Fibroblast of the aortic adventitia (primary cell): ENCODE measurements at places on chromosomes 5 and 9. TPM values are rescaled to one million over a fixed set of nuclear protein-coding genes. Genes with fewer than 3 reads are reported as not detected.

DNA sequence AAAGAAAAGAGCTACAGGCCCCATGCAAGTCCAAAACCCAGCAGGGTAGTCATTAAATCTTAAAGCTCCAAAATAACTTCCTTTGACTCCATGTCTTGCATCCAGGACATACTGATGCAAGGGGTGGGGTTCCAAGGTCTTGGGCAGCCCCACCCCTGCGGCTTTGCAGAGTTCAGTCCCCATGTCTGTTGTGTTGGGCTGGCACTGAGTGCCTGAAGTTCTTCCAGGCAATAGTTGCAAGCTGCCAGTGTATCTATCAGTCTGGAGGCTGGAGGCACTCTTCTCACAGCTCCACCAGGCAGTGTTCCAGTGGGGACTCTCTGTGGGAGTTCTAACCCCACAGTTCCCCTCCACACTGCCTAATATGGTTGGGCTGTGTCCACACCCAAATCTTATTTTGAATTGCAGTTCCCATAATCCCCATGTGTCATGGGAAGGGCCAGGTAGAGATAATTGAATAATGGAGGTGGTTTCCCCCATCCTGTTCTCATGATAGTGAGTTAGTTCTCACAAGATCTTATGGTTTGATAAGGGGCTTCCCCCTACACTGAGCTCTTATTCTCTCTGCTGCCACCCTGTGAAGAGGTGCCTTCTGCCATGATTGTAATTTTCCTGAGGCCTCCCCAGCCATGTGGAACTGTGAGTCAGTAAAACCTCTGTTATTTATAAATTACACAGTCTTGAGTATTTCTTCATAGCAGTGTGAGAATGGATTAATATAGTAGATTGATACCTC, 237.5 kb upstream of the ADRA1B start:
- no peak for DNase-seq

GRCh38 chr5:143161885-143162540, 241.5 kb downstream of the NR3C1 start:
- DNase-seq = peak; percentile 91

DNA sequence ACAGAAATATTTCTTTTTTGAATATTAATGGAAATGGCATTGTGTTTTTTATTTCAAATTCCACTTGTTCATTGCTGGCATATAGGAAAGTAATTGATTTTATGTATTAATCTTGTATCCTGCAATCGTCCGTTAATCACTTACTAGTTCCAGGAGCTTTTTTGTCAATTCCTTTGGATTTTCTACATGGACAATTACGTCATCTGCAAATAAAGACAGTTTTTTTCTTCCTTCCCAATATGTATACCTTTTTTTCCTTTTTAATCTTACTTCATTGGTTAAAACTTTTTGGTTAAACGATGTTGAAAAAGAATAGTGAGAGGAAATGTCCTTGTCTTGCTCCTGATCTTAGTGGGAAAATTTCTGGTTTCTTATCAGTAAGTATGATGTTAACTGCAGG, 1.5 kb upstream of the TIFAB start:
- DNase-seq = no peak

DNA sequence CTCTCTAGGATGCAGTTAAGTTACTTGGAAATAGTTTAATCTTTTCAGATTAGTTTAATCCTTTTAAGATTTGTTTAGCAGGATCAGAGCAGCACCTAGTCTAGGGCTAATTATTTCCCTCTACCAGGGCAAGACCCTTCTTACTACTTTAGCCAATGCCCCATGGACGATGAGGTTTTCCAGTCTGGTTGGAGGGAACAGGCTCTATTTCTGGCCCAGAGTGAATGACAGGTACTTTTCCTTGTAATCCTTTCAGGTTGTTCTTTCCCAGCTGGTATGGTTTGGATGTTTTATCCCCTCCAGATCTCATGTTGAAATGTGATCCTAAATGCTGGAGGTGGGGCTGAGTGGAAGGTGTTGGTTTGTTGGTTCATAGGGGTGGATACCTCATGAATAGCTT, 27.2 kb downstream of the PTTG1 start:
- no peak for DNase-seq

- DNase-seq = no peak
These were observed 238.1 kb downstream of the DENND1A start for GRCh38 chr9:123691765-123692303.

- no peak for DNase-seq
These were observed 765.3 kb upstream of the GRAMD2B start for GRCh38 chr5:125657936-125658335.

DNA sequence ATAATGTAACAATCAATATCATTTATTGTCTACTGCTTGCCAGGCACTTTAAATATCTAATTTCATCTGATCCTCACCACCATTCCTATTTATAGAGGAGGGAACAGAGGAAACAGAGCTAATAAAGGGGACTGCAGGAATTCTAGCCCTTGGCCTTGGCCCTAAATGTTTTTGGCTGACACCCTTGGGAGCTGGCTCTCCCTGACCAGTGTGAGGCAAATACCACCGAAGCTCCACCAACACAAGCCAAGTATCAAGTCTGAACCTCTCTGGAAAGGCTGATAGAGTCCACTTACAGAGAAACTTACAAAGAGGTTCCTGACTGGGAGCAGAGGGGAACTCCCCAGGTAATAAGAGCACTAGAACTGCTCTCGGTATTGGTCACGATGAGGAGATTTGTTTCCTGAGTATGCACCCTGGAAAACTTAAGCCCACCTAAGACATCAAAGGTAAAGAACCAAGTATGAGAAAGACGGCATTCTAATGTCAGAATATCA, 243.1 kb upstream of the PANK3 start:
- DNase-seq = peak; percentile 11

GRCh38 chr9:109894921-109895758, 115.1 kb downstream of the PALM2AKAP2 start:
- no peak for DNase-seq

DNA sequence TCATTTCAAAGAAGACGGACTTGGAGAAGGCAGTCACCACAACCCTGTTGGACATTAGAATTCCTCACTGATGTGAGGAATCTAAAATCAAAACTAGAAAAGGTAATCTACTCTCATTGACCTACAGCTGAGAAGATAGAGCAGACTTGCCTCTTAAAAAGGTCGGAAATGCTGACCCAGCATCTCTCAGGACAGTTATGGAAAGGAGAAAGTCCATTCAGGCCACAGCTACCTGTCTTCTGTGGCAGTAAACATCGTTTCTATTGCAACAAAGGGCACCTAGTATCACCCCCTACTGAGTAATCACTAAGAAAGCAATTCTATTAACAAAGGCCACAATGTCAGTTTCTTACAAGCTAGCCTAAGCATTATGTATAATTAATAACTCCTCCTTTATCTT, 601.7 kb downstream of the PRELID2 start:
- no peak for DNase-seq

GRCh38 chr9:121353241-121354061, 16.6 kb downstream of the STOM start:
- no peak for DNase-seq

GRCh38 chr9:126703002-126703865, 89.5 kb downstream of the LMX1B start:
- no peak for DNase-seq

DNA sequence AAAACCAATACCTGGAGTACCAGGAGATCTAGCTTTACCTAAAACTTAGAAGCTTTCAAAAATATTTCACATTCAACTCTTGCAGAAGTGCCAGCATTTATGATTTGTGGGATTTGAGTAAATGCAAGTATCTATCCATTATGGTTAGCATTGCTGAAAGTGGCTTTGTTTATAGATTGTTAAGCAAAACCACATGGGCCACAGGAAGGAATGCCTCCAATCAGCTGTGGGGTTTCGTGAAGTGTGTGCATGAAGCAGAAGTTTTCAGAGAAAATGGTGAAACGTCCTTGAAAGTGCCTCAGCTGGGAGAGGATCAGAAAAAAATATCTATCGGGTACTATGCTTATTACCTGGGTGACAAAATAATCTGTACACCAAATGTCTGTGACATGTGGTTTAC, 4.2 kb downstream of the LECT2 start:
- peak; percentile 19 for DNase-seq

DNA sequence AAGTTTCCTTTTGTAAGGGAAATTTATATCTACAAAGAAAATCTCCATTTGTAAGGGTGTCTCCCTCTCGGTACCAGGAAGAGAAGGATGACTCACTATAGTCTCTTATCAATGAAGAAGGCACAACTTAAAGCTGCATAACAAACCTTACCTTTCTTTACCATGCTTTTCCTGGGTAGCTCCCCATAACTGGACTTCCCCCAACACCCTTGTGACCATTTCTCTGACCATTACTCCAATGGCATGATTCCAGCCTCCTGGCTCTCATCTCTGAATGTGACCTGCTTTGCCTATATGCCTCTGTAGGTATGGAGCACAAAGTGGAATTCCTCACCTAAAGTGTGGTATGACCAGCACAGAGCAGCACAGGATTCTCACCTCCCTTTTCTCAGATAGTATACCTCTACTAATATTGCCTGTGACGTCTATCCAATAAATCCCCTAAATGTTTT, 62.8 kb downstream of the GNA14 start:
- no peak for DNase-seq

- DNase-seq = no peak
These were observed 196.2 kb upstream of the CLINT1 start for GRCh38 chr5:158055111-158055501.

DNA sequence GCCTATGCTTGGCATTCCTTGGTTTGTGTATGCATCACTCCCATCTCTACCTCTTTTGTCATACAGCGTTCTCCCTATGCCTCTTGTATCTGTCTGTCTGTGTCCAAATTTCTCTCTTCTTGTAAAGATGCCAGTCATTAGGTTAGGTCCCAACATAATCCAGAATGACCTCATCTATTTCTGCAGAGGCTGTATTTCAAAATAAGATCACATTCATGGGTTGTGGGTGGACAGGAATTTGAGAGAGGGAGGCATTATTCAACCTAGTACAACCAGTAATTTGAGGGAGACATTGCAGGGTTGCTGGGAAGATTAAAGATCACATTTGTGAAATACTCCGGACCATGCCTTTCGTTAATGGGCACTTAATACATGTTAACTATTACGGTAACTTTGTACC, 155.0 kb downstream of the MAN2A1 start:
- DNase-seq = peak; percentile 13

DNA sequence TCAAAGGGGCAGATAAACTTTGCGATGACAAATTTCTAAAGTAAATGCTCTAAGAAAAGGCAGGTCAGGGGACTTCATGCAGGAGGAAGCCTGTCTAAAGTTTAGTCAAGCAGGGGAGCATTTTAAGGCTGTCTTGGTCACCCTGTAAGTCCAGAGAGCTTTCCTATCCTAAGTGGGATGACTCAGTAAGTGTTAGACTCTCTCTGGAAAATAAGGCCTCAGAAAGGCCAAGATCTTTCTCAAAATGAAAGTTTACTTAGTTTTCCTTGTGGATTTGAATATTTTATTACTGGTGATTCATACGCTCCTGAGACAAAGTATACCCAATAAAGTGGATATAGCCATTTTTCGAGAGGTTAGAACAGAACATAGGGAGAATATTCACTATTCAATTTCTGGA, 806.9 kb upstream of the CDH9 start:
- no peak for DNase-seq

DNA sequence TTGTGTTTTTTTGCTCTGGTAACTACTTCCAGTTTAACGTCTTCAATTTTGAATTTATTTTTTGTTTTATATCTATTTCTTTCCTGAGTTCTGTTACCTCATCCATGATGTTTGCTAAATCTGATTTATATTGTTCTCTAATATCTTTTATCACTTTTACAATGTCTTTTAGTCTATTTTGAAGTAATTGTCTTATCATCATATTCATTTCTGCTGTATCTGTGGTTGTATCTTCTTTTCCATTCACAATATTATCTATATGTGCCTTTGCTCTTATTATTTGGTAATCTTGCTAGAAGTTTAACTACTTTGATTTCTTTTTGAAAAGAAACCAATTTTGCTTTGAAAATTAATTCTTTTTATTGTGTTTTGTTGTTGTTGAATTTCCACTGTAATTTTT, 43.6 kb downstream of the OSMR start:
- DNase-seq = no peak

- DNase-seq = no peak
These were observed 34.9 kb upstream of the FAM120AOS start for GRCh38 chr9:93488244-93488643.

DNA sequence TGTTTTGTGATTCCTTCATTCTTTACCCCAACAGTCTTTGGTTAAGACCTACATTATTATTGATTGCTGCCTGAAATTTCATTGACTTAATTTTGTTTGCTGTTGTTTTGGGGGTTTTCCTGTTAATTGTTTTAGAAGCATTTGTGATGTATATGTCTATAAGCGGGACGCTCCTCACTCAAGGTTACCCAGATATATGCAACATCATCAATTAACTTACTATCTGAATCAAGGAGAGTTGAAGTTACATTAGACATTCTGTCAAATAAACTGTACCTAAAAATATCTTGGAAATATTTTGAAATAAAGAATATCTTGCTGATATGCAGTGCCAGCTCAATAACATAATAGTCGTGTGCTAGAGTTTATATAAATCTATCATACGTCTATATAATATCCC, 125.9 kb upstream of the CDH18 start:
- DNase-seq = no peak

GRCh38 chr9:1024112-1024511, 26.0 kb upstream of the DMRT2 start:
- no peak for DNase-seq

GRCh38 chr9:114452219-114453165, 52.8 kb downstream of the WHRN start:
- no peak for DNase-seq

DNA sequence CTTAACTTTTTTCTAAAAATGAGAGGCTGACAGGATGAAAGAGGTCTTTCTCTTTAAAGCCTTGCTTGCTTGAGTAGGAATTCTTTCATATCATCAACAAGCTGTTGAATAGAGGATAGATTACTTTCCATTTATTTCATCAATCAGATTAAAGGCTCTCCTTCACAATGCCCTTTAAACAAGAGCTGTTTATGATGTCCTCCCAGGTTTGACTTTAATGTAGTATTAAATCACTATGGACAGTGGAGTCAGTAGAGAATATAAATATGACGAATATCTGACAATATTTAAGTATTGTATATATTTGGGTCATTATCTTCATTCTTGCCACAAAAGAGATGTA, 282.0 kb downstream of the ISL1 start:
- no peak for DNase-seq

The RMND5B gene
- total RNA-seq = 11.8 and 25.8 TPM in 2 replicates

The CDX1 gene
- 0.18 and 0.65 TPM in 2 replicates for total RNA-seq

The ECSCR gene
- total RNA-seq = 0.36 and 1.1 TPM in 2 replicates

The IFNA13 gene
- not detected in 2 replicates for total RNA-seq

The SPATA31A3 gene
- total RNA-seq = not detected in 2 replicates

The ERMP1 gene
- total RNA-seq = 9.0 and 9.4 TPM in 2 replicates

The SLC36A2 gene
- not detected in 2 replicates for total RNA-seq

The FAM81B gene
- total RNA-seq = not detected in 2 replicates

The ATG10 gene
- total RNA-seq = 8.8 and 16.8 TPM in 2 replicates

The LCN1 gene
- not detected in 2 replicates for total RNA-seq

The ADGRD2 gene
- total RNA-seq = not detected in 2 replicates

The NFIB gene
- 107 and 111 TPM in 2 replicates for total RNA-seq

The GNA14 gene
- 1.5 and 6.1 TPM in 2 replicates for total RNA-seq

The PPP2CA gene
- total RNA-seq = 76.6 and 137 TPM in 2 replicates

The MRPS27 gene
- 80.6 and 83.6 TPM in 2 replicates for total RNA-seq

The GPX8 gene
- 79.7 and 244 TPM in 2 replicates for total RNA-seq

The QRFP gene
- not detected in 2 replicates for total RNA-seq
